Large intestine (tissue), 12 donors: ENCODE measurements at places on chromosomes 2 and 18. TPM values are rescaled to one million over a fixed set of nuclear protein-coding genes. Genes with fewer than 3 reads are reported as not detected.

Gene STARD6
- polyA plus RNA-seq = 0.06 TPM

- no peak for DNase-seq
Measured at GRCh38 chr2:50949450-50950193, 82.3 kb downstream of the NRXN1 start.

Gene CCDC141
- 0.70 TPM for polyA plus RNA-seq

DNA sequence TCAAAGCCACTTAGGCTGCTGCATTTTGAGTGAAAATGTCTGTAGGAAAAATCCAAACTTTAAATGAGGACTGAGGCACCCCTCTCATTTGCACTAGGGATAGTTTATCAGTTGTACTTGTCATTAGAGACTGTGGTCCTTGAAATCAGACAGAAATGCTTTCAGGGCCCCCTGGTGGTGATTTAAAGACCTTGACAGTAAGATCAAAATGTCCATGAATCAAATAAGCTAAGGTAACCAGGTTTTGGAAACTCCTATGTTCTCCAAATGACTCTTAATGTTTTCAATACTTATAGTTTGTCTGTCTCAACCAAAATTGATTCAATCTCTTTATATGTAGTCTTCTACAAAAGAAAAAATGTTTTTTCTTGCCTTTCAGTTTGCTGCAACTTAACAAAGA, 28.8 kb upstream of the DDX18 start:
- no peak for DNase-seq

GRCh38 chr2:23427350-23427749, 42.4 kb downstream of the KLHL29 start:
- DNase-seq = no peak

Gene SP100
- 43.7 TPM for polyA plus RNA-seq

- DNase-seq = no peak
Measured at GRCh38 chr2:63820969-63821368, 20.7 kb upstream of the UGP2 start.

Gene KCNE4
- polyA plus RNA-seq = 3.4 TPM

GRCh38 chr2:74655579-74655978, 1.5 kb downstream of the SEMA4F start:
- DNase-seq = no peak

Gene YWHAQ
- 234 TPM for polyA plus RNA-seq

GRCh38 chr2:44840503-44840850, 101.0 kb upstream of the SIX3 start:
- DNase-seq = no peak

- DNase-seq = no peak
Measured at GRCh38 chr2:199679883-199680282, 171.1 kb downstream of the FTCDNL1 start.

Gene EML6
- 6.0 TPM for polyA plus RNA-seq

DNA sequence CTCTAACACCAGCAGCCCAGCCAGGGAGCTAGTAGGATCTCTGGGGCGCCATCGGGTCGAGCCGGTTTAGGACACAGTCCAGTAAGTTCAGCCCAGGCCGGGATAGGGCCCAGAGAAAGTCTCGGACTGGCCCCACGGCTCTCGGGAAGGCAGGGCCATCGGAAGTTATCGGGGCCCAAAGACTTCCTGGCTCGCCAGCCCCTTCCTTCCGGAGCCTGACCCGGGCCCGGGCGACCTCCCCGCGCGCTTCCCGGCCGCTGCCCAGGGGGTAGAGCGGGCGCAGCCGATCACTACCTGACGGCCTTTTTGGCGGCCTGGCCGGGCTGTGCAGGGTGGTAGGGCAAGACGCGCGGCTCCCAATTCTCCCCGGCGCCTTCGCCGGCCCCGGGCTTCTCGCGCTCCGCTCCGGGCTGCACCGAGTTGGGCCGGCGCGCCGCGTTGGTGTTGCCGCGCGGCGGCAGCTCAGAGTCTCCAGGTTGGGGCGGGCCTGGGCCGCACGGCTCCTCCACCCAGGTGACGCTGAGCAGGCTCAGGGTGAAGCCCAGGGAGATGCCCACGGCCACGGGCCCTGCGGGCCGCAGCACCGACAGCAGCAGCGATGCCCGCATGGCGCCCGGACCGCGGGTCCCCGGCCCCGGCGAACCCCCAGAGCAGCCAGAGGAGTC, 546 bp downstream of the CHPF start:
- DNase-seq = no peak

Gene HJURP
- 10.6 TPM for polyA plus RNA-seq

Gene CYS1
- polyA plus RNA-seq = 22.1 TPM

GRCh38 chr18:45024357-45025088, 343.8 kb downstream of the SETBP1 start:
- no peak for DNase-seq
